ENCODE measurements at places on chromosomes 12 and 14. TPM values are rescaled to one million over a fixed set of nuclear protein-coding genes. Genes with fewer than 3 reads are reported as not detected.

- no peaks in the 10 kb centered on the region for H3K36me3 ChIP-seq
- H3K27me3 ChIP-seq: no peaks in the 10 kb centered on the region
- no peak for DNase-seq
- no peak overlapping the region for H3K4me3 ChIP-seq
- H3K27ac ChIP-seq: no peak overlapping the region
- H3K4me1 ChIP-seq: peaks cover 4% of the 10 kb centered on the region
These were observed 7.4 kb upstream of the AMIGO2 start for GRCh38 chr12:47087088-47087688.

DNA sequence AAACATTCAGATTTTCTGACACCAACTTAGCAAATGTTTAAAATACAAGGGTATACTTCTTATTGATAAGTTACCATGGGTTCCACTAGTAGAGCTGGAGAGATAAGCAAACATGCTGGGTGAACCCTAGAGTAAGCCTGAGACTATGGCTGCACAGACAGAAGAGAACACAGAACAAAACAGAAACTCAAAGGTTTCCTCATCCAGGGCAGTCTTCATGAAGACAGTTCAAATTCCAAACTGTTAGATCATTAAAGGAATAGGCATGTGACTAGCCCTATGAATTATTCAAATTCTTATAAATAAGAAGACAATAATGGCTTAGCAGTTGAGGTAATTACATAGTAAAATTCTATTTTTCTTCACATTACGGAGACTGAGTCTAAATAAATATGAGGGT lies 28.1 kb downstream of the BTBD7 start:
- no peak for DNase-seq
- no peaks in the 10 kb centered on the region for H3K27me3 ChIP-seq

GRCh38 chr12:116800918-116801317 lies 62.8 kb downstream of the RNFT2 start:
- no peak overlapping the region for H3K27ac ChIP-seq
- H3K27me3 ChIP-seq: no peaks in the 10 kb centered on the region
- H3K4me1 ChIP-seq: no peaks in the 10 kb centered on the region
- H3K4me3 ChIP-seq: no peak overlapping the region
- no peaks in the 10 kb centered on the region for H3K36me3 ChIP-seq
- no peak for DNase-seq

- DNase-seq: no peak
- H3K4me3 ChIP-seq: no peak overlapping the region
- H3K4me1 ChIP-seq: peaks cover 10% of the 10 kb centered on the region
These were observed 4.1 kb upstream of the PRPF40B start for GRCh38 chr12:49619286-49619685.

DNA sequence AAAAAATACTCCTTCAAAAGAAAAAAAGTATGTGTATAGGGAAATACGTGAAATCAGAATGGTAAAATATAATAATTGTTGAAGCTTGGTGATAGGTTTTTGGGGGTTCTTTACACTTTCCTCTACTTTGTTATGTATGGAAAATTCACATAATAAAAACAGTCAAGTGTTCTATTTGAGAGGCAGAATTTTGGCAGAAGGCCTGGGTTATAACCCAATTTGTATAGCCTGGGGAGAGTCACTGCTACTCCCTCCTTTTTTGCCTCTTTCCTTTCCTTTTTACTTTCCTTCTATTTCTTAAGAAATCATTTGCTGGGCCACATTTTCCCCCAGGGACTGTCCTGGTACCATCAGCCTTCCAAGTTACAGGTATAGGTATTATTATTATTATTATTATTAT lies 105.7 kb downstream of the CRADD start:
- no peaks in the 10 kb centered on the region for H3K27me3 ChIP-seq
- no peaks in the 10 kb centered on the region for H3K36me3 ChIP-seq
- peaks cover 19% of the 10 kb centered on the region for H3K4me1 ChIP-seq
- H3K27ac ChIP-seq: no peak overlapping the region
- DNase-seq: no peak
- no peak overlapping the region for H3K4me3 ChIP-seq

DNA sequence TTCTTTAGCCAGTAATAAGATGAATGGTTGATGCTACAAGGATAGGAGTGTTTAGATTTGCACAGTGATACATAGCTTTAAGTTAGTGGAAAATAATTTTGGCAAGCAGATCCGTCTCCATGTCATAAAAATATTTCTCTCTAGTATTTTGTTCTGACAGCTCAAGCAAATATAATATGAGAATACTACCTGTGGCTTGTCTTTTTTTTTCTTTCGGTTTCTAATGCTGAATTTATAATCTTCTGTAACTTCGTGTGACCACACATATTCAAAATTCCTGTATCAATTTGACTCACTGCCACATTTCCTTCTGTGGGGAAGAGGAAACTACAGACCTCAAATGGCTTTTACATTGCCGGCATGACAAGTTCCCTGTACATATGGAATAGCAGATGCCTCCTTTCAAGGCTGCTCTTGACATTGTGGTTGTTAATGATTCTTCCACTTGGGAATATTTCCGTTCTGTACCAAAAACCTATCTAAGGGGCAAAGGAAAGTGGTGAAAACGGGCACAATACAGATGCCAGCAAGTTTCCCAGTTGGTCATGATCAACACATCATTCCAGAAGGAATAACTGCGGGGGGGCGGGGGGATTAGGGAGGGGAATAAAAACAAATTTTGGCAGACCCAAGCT lies 103.6 kb upstream of the CCDC91 start:
- DNase-seq: no peak
- no peaks in the 10 kb centered on the region for H3K27me3 ChIP-seq
- no peaks in the 10 kb centered on the region for H3K4me1 ChIP-seq
- no peaks in the 10 kb centered on the region for H3K36me3 ChIP-seq

DNA sequence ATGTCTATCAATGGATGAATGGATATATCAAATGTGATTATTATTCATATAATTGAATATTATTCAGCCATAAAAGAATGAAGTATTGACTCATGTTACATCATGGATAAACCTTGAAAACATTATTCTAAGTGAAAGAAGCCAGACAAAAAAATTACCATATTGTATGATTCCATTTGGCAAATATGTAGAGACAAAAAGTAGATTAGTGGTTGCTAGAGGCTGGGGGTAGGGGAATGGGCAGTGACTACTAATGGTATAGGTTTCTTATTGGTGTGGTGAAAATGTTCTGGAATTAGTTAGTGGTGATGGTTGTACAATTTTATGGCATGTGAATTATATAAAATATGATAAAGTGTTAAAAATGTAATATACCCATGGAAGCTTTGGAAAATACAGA lies 31.8 kb upstream of the GNS start:
- DNase-seq: no peak
- H3K36me3 ChIP-seq: no peaks in the 10 kb centered on the region
- H3K27ac ChIP-seq: no peak overlapping the region

- H3K4me3 ChIP-seq: no peak overlapping the region
- H3K27ac ChIP-seq: no peak overlapping the region
- no peaks in the 10 kb centered on the region for H3K36me3 ChIP-seq
- no peak for DNase-seq
These were observed 53.4 kb upstream of the AMN start for GRCh38 chr14:102868956-102869547.

GRCh38 chr12:24561882-24562770 lies 386.8 kb downstream of the BCAT1 start:
- H3K27ac ChIP-seq: peak overlapping the region; percentile 95
- DNase-seq: peak; percentile 84

- H3K27ac ChIP-seq: no peak overlapping the region
- no peak for DNase-seq
- no peaks in the 10 kb centered on the region for H3K36me3 ChIP-seq
These were observed 205.5 kb upstream of the IGF1 start for GRCh38 chr12:102685841-102686240.

DNA sequence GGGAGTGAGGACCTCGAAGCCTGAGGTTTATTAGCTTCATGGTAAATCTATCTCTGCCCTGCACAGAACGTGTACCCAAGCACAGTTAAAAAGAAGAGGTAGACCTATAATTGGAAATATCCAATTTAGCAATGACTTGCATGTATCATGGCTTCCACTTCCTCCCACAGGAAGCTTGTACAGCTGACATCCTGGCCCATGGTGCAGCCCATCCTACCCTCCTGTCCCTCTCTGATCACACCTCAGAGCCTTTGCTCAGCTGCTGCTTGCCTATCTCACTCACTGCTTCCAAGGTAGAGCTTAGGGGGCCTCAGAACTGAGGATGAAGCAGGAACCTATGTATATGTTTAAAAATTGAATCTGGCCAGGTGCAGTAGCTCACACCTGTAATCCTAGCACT lies 4.3 kb upstream of the BCDIN3D start:
- H3K4me1 ChIP-seq: peaks cover 2% of the 10 kb centered on the region
- H3K27ac ChIP-seq: no peak overlapping the region
- no peaks in the 10 kb centered on the region for H3K27me3 ChIP-seq
- H3K36me3 ChIP-seq: no peaks in the 10 kb centered on the region
- H3K4me3 ChIP-seq: no peak overlapping the region

GRCh38 chr14:76894308-76894707 lies 68.1 kb downstream of the LRRC74A start:
- H3K4me1 ChIP-seq: no peaks in the 10 kb centered on the region
- H3K27me3 ChIP-seq: no peaks in the 10 kb centered on the region
- H3K27ac ChIP-seq: no peak overlapping the region
- no peaks in the 10 kb centered on the region for H3K36me3 ChIP-seq

GRCh38 chr12:46089414-46090162 lies 99.2 kb upstream of the SCAF11 start:
- H3K27me3 ChIP-seq: no peaks in the 10 kb centered on the region
- H3K4me3 ChIP-seq: no peak overlapping the region
- no peaks in the 10 kb centered on the region for H3K4me1 ChIP-seq
- H3K27ac ChIP-seq: no peak overlapping the region
- no peak for DNase-seq

DNA sequence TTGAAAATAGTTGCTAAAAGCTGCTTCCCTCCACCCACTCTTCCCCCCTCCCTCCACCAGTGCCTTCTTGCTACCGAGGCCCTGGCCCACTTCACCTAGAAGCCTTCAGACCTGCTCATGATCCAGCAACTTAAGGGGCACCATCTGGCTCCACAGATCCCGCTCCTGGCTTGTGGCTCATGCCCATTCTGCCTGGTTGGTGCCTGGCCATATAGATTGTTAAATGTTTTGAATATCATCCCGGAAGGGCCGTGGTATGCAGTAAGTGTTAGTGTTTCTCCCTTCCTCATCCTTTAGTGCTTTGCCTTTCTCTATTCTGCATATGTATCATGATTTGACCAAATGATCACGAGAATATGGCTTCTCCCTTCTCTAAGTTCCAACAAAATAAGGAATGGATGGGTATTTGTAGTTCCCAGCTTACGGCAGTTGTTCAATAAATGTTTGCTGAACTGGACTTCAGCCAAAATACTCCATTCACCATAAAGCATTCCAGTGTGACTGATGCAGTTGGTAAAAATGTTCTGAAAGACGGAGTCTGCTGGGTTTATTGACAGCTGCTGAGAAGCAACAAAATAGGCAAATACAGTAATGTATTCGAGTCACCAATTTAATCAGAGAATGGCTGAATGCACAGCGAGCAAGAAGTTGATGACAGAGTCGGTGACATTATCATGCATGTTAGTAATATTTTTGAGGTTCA lies 30.7 kb downstream of the GRIP1 start:
- H3K4me1 ChIP-seq: no peaks in the 10 kb centered on the region
- no peaks in the 10 kb centered on the region for H3K36me3 ChIP-seq
- H3K27ac ChIP-seq: no peak overlapping the region
- no peak for DNase-seq
- H3K27me3 ChIP-seq: no peaks in the 10 kb centered on the region

DNA sequence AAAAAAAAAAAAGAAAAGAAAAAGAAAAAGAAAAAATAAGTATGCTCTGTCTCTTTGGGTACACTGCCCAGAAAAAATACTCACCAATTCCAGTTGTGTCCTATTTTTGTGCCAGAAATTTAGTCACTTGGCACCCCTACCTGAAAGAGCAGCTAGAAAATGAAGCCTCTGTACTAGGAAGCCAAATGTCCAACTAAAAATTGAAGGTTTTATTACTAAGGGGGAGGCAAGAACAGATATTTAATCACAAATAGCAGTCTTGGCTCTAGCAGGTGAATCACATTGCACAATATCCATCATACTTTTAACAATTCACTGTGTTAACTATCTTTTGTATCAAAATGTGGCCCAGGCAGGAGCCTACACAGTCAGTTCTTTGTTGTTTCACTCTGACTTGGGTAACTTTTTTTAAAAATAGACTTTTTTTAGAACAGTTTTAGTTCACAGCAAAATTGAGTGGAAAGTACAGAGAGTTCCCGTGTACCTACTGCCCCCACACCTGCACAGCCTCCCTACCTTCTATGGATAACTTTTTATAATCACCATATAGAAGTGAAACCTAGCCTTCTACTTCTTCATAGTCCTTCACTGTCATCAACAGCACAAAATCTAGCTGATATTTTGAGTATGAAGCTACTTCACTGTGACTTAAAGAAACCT lies 87.1 kb upstream of the ATF7IP start:
- H3K27me3 ChIP-seq: no peaks in the 10 kb centered on the region
- DNase-seq: no peak
- no peaks in the 10 kb centered on the region for H3K4me1 ChIP-seq
- no peak overlapping the region for H3K27ac ChIP-seq

DNA sequence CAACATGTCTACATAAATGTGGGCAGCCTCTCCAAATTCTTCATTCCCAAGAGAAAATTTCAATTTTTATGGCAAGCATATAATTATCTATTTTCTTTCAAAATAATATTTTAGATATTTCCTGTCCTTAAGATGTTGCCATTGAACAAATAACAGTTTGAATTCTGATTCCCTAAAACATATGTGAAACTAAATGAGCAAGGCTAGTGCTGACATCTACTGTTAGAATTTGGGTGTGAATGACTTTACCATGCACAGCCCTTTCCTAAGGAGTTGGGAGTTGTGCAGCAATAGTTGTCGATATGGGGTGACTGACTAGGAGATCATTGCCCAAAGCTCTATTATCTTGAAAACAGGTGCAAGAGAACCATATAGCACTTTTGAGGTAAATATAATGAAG lies 108.2 kb upstream of the SLC38A4 start:
- H3K4me3 ChIP-seq: no peak overlapping the region
- no peak overlapping the region for H3K27ac ChIP-seq
- no peak for DNase-seq
- H3K27me3 ChIP-seq: no peaks in the 10 kb centered on the region
- no peaks in the 10 kb centered on the region for H3K36me3 ChIP-seq
- no peaks in the 10 kb centered on the region for H3K4me1 ChIP-seq

- DNase-seq: no peak
- H3K4me1 ChIP-seq: no peaks in the 10 kb centered on the region
- no peak overlapping the region for H3K27ac ChIP-seq
- H3K27me3 ChIP-seq: no peaks in the 10 kb centered on the region
- no peak overlapping the region for H3K4me3 ChIP-seq
These were observed 248.4 kb upstream of the RTL1 start for GRCh38 chr14:101151927-101152305.

PSMC1 gene
- total RNA-seq: 73.3 TPM

LHX5 gene
- not detected for total RNA-seq

SERPINA10 gene
- 0.05 TPM for total RNA-seq

SDR9C7 gene
- 0.25 TPM for total RNA-seq

CERS5 gene
- total RNA-seq: 57.7 TPM

OAS3 gene
- 12.6 TPM for total RNA-seq

MYF5 gene
- not detected for total RNA-seq

GALNT9 gene
- 2.8 TPM for total RNA-seq

MGST1 gene
- total RNA-seq: 43.1 TPM

PTPRB gene
- total RNA-seq: 18.2 TPM

Data from ovary (tissue), 10 donors.